Brain pericyte (primary cell): ENCODE measurements at places on chromosomes 7 and 10.

- DNase-seq: no peak
Observed at GRCh38 chr7:155961241-155962190, 149.3 kb upstream of the SHH start.

DNA sequence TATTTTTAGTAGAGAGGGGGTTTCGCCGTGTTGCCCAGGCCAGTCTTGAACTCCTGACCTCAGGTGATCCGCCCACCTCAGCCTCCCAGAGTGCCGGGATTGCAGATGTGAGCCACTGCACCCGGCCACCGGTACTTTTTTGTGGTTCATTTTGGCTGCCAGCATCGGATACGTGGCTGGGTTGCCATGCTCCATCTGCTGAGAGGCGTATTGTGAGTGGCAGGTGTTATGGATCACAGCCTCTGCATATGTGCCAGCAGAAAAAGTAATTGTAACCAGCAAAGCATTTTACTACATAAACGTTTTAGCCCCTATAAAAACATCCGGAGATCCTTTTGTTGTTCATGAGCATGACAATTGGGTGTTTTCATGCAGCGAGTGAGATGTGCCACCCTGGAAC lies 7.1 kb downstream of the FOXK1 start:
- DNase-seq: no peak

DNA sequence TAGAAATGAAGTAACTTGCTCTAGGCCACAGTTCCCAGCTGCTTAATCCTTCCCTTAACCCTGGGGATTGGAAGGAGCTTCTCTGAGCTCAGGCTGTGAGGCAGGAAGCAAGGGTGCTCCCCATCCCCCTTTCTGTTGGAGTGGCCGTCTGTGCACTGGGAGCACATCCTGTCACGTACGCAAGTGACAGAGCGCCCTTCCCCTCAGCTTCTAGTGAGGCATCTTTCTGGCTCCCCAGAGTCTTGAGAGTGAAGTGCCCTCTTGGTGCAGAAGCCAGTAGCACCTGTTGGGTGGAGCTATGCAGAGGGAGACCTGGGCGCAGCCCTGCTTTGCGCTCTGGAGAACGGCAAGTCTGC lies 47.8 kb downstream of the SHH start:
- DNase-seq: no peak

DNA sequence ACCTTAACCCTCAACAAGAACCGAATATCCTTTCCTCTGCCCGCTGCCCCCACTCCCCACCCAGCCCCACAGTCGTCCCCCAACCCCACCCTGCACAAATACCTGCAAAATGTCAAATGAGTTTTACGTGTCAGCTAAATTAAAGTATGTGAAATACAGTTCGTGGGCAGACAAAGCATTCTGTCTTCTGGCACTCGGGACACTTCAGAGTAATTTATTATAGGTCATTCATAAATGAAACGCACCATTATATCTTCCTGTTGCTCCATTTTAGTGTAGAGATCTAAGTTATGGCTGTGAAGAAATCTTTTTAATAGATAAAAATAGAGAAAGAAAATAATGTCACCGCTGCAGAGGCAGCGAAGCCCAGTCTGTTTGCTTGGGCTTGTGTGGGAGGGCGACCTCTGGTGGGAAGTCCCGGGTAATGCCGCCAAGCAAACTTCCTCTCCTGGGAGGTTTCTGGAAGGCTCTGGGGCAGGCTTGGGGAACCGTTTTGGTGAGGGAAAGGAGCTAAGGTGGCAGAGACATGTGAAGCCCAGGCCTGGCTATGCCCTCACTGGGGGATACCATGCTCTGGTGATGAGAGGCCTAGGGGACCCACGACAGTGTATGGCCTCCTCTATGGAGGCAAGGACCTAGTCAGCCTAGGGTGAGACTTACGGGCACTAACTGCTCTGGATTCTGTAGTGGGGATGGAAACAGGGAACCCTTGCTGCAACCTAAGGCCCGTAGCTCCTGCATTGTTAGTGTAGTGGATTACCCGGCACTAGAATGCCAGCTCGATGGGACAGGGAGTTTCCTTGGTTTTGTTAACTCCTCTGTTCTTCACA lies 604.9 kb downstream of the LRMDA start:
- peak; percentile 7 for DNase-seq

- DNase-seq: no peak
Observed at GRCh38 chr10:689452-690371, at the start of gene DIP2C. DIP2C (minus strand) TSS chr10:689668; CDS start chr10:689578, 90 bp downstream.

- DNase-seq: no peak
Observed at GRCh38 chr10:130748409-130749057, 563.0 kb downstream of the TCERG1L start.

DNA sequence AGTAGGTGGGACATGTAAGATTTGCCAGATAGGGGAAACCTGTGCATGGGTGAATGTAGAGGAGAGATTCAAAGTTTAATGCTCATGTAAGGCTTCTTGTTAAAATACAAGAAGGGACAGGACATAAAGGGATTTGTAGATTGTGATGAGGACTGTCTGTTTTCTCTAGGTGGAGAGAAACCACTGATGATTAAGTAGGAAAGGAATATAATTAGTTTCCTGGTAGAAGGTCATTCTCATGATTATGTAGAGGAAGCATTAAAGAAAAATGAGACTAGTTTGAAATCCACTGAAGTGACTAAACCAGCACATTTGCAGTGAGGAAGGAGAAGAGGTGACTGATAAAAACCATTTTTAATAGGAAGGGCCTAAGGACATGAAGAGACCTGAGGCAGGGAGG lies 19.6 kb upstream of the MACC1 start:
- DNase-seq: no peak

DNA sequence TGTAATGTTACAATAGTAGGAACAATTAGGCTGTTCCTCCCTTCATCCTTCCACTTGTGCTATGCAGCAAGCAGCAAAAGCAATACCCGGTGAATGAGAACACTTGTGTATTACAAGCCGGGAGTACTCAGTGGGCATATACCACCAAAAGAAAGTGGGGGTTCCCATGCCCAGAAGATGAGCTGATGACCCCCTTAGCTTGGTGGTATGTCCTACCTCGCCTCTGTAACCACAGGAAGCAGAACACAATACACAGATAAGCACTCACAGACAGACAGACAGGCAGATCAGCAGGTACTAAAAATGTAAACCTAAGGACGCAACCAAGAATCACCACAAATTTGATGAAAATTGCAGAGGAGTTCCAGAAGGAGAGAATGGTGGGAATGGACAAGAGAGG lies 15.5 kb upstream of the KIF20B start:
- DNase-seq: no peak

DNA sequence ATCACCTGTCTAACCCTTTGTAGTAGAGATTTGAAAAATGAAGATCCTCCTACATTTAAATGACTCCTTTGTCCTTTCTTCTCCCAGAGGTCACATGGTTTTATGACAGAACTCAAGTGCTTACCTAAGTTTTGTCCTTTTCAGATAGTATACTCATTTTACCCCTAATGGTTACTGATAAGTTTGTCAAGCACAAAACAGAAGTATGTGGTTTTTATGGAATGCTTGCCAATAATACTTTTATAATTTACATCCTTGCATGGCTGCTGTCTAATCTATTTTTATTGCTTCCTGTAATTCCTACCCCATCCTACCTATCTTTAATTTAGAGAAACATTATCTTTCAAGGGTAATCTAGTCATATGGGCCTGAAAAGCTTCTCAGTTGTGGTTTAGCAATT lies 37.5 kb downstream of the HELLS start:
- no peak for DNase-seq

GRCh38 chr7:95454438-95455045 lies 19.7 kb upstream of the PON2 start:
- no peak for DNase-seq

- DNase-seq: no peak
Observed at GRCh38 chr7:19080093-19080492, 37.3 kb downstream of the TWIST1 start.

DNA sequence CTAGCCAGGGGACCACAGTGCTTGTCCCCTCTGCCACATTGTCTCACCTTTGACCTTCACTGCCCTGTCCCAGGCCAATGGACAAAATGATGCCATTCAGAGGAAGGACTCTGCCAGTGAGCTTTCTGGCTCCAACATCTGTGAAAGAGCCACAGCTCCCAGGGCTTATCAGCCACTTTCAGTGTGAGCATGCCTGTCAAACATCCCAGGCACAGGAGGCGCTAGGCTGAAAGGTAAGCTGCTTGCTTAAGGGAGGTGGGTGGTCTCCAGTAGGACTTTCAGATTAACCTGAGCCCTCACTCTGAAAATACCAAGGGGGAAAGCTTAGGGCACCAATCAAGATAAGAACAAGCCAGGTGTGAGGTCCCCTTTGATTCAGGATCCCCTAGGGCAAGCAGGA lies 59.8 kb upstream of the GDF10 start:
- no peak for DNase-seq

DNA sequence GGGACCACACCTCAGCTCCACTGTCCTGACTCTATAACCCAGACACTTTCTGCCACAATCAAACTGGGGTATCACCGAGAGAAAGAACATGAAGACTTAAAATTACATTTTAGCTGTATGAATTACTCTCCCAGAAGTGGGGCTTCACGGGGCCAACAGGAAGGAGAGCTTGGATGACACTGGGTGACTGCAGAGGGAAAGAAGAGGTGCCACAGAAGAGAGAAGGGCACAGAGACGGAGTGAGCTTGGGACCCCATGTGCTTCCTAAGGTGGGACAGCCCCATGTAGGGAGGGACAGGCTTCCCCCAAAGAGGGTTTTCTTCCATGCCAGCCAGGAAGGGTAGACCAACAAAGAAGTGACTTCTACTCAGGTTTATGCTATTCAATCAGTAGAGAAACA lies 162.0 kb upstream of the RHEB start:
- DNase-seq: no peak

DNA sequence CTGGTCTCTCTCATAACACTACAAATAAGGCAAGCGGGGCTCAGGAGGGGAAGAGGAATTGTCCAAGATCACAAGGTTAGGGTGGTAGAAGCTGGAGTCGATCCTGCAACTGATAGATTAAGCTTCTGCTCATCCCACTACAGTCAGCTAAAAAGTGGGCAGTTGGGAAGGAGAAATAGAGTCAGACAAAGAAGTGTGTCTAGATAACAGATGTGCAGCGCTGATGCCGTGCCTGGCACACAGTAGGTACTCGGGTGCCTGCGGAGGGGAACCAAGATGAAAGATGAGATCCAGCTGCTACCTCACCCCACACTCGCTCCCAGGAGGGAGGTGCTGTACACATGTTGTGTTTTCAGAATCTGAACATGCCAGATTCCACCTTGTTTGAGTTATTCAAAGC lies 48.1 kb upstream of the TECTB start:
- no peak for DNase-seq

- no peak for DNase-seq
Observed at GRCh38 chr7:112495810-112496462, 15.1 kb downstream of the LSMEM1 start.

- no peak for DNase-seq
Observed at GRCh38 chr7:100159099-100159623, 638 bp upstream of the TRAPPC14 start.

- no peak for DNase-seq
Observed at GRCh38 chr7:131895541-131896164, 339.2 kb upstream of the PODXL start.

DNA sequence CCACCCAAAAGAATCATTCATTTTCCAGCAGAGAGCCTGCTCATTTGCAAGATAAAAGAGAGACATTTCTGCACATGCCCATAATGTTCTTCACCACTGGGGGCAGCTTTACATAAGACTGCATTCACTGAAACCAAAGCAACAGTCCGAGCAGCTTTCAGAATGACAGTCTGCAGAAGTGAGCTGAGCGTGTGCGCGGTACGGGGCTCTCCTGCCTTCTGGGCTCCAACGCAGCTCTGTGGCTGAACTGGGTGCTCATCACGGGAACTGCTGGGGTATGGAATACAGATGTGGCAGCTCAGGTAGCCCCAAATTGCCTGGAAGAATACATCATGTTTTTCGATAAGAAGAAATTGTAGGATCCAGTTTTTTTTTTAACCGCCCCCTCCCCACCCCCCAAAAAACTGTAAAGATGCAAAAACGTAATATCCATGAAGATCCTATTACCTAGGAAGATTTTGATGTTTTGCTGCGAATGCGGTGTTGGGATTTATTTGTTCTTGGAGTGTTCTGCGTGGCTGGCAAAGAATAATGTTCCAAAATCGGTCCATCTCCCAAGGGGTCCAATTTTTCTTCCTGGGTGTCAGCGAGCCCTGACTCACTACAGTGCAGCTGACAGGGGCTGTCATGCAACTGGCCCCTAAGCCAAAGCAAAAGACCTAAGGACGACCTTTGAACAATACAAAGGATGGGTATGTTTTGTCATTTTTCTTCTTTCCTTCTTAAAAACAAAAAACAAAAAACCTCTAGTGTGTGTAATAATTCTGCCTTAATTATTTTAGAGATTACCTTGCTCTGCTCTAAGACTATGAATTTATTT lies at the start of gene LRRTM3:
LRRTM3 (plus strand) TSS at position 141 of the 820 bp plus-strand sequence.
- peak; percentile 55 for DNase-seq

- DNase-seq: no peak
Observed at GRCh38 chr7:55278321-55278720, 86.8 kb upstream of the LANCL2 start.

DNA sequence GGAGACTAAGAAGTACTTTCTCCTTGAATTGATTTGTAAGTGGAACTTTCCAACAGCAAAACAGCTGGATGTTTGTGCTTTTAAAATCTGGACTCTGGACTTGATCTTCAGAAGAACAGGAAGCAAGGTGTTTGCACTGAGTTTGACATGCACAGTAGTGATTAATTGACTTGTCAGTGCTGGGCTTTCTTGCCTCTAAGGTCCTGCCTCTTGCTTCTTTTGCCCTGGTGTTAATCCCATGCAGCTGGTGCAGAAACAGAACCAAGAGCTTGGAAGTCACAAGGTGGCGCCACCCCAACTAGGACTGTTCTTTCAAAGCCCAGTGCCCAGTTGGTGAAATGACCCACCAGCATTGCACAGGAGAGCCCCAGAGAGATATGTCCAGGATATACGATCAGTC lies 66.8 kb upstream of the SEPHS1 start:
- no peak for DNase-seq

- DNase-seq: no peak
Observed at GRCh38 chr7:157312941-157313340, 23.9 kb upstream of the DNAJB6 start.

GRCh38 chr7:7883394-7883793 lies 85.2 kb upstream of the GLCCI1 start:
- no peak for DNase-seq

- peak; percentile 53 for DNase-seq
Observed at GRCh38 chr7:106012935-106013439, 49.9 kb downstream of the CDHR3 start.

DNA sequence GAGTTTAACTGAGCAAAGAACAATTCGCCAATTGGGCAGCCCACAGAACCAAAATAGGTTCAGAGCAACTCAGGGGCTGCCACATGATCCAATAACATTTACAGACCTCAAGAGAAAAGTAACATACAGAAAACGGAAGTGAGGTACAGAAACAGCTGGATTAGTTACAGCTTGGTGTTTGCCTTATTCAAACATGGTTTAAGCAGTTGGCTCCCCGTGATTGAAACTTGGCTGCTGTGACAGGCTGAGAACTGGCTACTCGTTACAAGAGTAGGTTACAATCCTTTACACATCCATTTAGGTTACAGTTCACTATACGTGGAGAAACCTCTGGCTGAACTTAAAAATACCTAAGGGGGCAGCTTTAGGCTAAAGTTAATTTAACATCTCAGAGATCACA lies 673.1 kb upstream of the PHF14 start:
- DNase-seq: no peak

- DNase-seq: no peak
Observed at GRCh38 chr7:142248166-142249160, 9.4 kb downstream of the PRSS58 start.
